Stimulated activated CD4-positive, alpha-beta T cell treated with anti-CD3 and anti-CD28 coated beads, Interleukin-15, amount 100 ng/mL, for 1 hour (primary cell): ENCODE measurements at places on chromosomes 7 and 10.

GRCh38 chr10:70694418-70695141 is 22.3 kb downstream of the ADAMTS14 start:
- no peak for DNase-seq

GRCh38 chr7:128060018-128060417 is 28.8 kb upstream of the LRRC4 start:
- DNase-seq = no peak

DNA sequence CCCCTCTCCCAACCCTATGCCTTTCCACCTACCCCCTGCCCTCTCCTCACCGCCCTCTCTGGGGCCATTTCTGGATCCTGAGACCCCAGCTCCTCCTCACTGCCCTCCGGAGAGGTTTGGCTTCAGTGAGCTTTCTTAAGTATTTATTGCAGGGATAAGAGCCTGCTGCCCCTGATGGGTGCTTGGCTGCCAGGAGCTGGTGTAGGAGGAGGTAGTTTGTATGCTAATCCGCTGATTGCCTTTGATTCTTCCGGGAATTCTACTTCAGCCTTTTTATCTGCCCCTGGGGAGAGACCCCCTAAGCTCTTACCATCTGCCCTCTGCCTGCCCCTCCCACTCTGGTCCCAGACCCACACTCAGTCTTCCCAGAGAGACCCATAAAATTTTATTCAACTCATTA is 263.5 kb upstream of the PODXL start:
- DNase-seq = no peak

DNA sequence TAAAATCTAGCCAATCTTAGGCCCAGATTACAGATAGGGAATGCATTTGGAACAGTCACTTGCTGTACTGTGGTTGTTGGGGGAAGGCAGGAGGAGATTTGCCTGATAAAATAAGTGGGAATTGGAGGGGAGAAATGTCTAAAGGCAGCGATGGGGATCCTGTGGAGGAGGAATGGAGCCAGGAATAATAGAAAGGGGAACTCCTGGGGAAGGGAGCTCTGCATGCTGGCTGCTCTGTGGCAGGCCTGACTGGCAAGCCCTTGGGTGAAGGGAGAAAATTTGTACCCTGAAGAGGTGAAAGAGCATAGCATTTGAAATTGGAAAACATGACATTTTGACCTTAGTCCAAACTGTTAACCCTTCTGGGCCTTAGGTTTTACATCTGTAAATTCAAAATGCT is 13.7 kb downstream of the MMP21 start:
- DNase-seq = no peak

GRCh38 chr7:107248551-107249316 is 79.9 kb downstream of the HBP1 start:
- no peak for DNase-seq

DNA sequence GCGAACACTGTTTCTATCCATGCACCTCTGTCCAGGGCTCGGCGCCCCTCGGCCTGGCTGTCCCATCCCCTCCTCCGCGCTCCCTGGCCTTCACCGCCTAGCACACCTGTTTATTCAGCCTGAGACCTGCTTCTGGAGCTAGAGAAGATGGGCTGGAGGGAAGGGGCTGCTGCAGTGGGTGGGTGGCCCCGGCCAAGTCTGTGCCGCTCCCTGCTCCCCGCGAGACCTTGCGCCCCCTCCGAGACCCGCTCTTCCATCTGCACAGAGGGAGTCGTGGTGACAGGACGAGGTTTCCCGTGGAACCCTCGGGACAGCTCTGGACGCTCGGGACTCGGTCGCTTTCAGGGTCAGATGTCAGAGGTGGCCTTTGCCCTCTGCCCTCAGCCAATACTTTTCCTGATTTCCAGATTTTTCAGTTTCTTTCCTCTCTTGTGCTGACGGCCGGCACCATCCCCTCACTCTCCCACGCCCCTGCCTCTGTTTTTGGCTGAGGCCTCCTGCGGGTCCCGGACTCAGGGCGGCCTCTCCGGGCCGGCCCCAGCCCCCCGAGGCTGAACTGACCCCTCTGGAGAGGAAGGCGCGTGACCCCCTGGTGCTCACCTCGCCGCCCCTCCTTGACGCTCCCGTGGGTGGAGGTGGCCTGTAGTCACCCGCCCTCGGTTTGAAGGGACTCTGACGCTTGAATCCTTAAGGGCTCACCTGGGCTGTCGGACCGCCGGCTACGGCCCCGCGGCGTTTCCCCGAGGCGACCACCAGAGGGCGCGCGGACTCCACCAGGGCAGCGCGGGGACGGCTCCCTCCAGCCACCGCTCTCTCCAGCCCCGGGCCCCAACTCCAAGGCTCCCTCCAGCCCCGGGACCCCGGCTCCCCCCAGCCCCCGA is 15.6 kb downstream of the SHH start:
- peak; percentile 38 for DNase-seq

DNA sequence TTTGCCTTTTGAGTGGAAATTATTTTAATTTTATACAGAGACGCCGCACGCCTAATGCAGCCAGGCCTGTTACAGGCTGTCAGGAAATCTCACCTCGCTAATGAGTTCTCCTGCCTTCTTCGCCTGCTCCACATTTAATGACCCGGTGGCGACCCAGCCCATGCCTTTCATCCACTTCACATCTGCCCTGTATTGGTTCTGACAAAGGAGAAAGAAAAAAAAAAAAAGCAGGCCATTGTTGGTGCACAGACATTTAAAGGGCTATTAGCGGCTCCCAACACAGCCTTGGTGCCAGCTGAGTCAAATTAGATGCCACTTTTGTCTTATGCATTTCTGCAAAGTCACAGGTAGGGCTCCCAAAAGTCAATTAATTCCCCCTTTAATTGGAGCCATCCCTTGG is 43.3 kb downstream of the NRAP start:
- no peak for DNase-seq

DNA sequence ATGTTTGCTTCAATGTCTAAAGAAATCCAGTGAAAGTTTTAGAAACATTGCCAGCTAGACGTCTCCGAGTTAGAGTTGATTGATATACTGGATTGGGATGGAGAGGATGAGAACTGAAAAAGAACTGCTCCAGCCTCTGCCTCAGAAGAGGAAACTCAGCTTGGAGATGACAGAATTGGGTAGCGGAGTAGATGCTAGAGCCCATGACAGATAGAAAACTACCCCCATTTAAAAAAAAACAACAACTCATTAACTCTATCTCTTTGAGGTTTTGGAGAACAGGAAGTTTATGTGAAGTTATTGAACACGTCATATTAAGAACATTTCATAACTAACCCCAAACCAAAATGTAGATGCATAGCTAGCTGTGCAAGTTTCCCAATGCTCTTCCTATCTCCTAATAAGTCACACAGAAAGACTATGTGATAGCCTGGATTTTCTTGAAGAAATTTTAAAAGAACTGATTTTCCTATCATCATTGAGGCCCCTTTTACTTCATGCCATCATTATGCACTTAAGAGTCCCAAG is 28.3 kb upstream of the AFAP1L2 start:
- DNase-seq = no peak

DNA sequence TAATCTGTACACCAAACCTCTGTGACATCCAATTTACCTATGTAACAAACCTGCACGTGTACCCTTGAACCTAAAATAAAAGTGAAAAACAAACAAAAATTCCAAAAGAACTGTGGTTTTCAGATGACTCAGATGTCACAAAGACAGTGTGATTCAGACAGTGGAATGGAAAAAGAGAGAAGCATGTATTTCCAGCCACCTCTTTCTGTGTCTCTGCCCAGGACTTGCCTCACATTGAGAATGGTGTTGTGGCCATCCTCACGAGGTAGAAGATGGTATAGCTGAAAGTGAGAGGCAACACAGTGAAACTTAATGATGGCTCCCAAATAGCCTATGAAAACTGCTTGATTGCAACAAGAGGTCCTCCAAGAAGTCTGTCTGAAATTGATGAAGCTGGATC is 78.0 kb downstream of the ARL5B start:
- DNase-seq = no peak

DNA sequence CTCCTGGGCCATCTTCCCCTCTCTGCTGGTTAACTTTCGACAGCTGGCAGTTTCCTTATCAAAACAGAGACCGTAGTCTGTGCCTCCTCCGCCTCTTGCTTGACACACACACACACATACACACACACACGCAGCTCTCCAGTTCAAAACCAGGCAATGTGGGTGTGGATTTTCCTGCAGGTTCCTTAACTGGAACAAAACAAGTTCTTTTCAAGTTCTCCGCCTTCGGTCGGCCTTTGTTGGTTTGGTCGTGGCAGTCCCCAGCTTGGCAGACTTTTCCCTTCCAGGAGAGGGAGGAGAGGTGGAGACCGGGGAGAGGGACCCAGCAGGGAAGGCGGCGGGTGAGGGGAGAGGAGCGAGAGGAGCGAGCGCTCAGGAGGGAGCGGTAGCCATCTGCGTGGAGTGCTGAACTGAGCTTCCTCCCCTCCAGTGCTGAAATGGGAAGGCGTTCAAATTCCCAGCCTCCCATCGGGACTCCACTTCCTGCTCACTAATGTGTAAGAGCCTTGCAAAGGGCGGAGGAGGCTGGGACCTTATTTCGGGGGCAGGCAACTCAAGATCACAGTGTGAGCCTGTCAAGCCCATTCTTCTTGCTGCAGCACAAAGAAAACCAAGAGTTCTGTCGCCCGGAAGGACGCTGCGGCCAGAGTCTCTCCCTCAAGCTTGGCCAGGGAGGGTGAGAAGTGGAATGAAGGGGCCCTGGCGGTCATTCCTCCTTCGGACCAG is 120.6 kb downstream of the PRPF18 start:
- DNase-seq = no peak

GRCh38 chr7:33720870-33721269 is 184.5 kb upstream of the BMPER start:
- no peak for DNase-seq

- no peak for DNase-seq
Measured at GRCh38 chr10:72133517-72133916, 45.2 kb upstream of the SPOCK2 start.

GRCh38 chr7:122724366-122724765 is 21.6 kb upstream of the RNF148 start:
- no peak for DNase-seq
